Stimulated activated CD4-positive, alpha-beta T cell treated with anti-CD3 and anti-CD28 coated beads, Interleukin-2, amount 100 ng/mL, for 24 hours (primary cell): ENCODE measurements at places on chromosomes 6 and 20.

- no peak for DNase-seq
Measured at GRCh38 chr20:1674990-1675780, 17.6 kb upstream of the SIRPG start.

DNA sequence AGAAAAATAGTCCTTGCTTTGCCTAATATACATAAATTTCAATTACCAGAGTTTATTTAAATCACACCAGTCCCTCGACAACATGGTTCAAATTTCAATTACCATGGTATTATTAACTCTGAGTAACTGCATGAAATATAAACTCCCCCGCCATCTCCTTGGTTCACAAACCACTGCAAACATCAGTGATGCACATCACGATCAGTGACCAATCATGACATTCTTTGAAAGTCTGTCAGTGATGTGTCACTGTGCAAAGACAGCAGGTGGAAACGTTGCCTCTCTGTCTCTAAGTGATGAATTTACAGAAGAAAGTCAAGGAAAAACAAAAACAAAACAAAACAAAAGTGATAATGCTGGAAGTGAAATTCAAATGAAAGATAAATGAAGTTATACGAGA is 86.7 kb downstream of the TASP1 start:
- DNase-seq = no peak

GRCh38 chr6:137660296-137660731 is 166.1 kb upstream of the OLIG3 start:
- DNase-seq = no peak

DNA sequence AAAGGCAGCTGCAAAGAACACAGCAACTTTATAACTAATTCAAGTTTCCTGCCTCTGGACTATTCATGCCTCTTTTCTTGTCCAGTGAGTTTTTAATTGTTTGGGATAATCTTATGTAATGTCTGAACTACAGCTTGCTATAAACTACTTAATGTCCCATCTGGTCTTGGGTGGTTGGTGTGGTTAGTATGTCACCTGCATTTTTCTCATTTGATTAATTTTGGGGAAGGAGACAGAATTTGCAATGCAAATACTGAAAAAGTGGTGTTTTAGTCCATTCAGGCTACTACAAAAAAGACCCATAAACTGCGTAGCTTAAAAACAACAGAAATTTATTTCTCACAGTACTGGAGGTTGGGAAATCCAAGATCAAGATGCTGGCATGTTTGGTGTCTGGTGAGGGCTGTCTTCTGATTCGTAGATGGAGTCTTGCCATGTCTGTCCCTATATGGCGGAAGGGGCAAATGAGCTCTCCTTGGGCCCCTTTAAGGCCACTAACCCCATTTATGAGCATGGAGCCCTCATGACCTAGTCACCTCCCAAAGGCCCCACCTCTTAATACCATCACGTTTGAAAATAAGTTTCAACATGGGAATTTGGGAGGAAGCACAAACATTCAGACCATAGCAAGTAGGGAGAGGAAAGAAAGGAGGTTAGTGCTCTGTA is 22.4 kb downstream of the RNF8 start:
- DNase-seq = no peak
